ENCODE measurements at places on chromosomes 16 and 17.

GRCh38 chr17:9484789-9485188 lies 90.8 kb downstream of the STX8 start:
- DNase-seq, result no peak

DNA sequence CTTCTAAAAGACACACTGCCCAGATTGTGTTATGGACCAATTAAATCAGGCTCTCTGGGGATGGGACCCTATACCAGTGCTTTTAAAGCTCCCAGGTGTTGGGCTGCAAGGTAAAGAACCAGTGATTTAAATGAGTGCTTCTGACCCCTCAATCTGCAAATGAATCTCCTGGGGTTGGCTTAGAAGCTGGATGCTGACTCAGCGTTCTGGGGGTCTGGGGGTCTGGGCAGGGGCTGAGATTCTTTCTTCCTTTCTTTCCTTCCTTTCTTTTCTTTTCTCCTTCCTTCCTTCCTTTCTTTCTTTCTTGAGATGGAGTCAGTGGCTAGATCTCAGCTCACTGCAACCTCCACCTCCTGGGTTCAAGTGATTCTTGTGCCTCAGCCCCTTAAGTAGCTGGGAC lies 2.0 kb upstream of the TVP23A start:
- DNase-seq, result no peak

GRCh38 chr17:31418773-31419350 lies 27.4 kb downstream of the RAB11FIP4 start:
- no peak for DNase-seq

DNA sequence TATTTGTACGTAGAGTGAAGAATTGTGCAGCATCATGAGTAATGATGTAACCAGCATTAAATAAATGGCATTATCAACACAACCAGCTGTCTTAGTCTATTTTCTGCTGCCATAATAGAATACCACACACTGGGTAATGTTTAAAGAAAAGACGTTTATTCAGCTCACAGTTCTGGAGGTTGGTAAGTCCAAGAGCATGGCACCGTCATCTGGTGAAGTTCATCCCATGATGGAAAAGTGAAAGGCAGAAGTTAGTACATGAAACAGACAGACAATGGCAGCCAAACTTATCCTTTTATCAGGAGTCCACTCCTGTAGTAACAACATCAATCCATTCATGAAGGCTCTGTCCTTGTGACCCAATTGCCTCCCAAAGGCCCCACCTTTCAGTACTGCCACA lies 6.3 kb upstream of the GOSR2 start:
- DNase-seq, result no peak

DNA sequence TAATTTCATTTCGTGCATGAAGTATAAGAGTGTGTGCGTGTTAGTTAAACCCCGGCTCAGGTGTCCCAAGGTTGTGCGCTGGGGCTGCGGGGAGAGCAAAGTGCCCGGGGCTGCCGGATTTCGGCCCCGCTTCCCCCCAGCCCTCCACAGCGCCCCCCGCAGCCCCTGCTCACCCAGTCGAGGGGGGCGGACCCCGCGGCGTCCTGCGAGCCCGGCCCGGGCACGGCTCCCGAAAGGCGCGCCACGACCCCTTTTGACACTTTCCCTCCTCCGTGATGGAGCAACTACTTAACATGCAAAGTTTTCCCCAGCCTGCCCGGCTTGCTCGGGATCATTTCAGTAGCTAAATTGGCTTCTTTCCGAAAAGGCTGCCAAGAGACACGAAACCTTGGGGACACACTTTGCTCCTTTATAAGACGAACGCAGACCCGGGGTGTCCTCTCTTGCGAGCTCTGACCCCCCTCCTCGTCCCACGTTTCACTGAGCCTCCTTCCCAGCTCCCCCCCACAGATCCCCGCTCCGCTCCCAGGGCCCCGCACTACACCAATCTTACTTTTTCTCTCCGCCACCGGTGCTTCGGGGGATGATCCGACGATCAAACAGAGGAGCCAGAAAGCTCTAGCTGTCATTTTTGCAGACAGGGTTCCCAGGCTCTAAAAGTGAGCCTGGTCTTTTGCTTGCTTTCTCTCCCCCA lies 552 bp downstream of the C17orf58 start:
- peak; percentile 27 for DNase-seq

GRCh38 chr16:55391760-55392375 lies 67.9 kb downstream of the IRX6 start:
- no peak for DNase-seq

DNA sequence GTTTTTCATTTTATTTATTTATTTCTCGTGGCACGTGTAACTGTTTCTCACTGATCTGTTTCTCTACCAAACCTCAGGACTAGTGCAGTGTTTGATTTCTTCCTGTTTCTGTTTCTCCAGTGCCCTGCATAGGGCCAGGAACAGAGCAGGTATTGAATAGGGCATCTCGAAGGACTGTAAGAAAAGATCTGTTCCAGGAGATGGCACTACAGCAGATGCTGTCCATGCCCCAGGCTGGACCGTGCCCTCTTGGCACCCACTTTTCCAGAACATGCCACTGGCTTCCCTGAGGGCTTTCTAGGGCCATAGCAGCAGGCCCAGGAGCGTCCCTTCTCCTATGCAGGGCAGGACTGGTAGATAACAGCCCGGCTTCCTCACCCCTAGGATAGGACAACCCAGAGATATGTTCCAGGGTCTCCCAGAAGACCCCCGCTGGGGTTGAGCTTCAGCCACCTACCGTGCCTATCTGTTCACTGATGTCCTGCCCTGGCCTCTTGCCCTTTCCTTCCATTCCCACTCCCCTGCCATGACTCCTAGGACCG lies 4.4 kb downstream of the SNX20 start:
- no peak for DNase-seq

DNA sequence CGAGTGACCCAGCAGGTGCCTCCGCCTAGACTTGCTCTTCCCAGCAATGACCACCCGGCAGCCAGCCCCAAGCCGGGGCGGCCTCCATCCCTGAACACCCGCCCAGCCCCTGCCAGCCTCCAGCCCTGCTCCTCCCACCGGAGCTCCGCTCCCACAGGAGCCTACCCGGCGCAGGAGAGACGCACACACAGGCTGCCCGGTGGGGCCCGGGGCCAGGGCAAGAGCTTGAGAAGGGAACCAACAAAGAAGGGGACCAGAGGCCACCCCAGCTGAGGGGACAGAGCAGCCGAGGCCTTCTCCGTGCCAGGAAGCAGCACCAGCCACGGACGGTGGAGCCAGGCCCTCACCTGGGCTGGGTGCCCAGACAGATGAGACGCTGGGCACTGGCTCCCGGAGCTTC lies 13.8 kb downstream of the PKD1 start:
- DNase-seq, result no peak

DNA sequence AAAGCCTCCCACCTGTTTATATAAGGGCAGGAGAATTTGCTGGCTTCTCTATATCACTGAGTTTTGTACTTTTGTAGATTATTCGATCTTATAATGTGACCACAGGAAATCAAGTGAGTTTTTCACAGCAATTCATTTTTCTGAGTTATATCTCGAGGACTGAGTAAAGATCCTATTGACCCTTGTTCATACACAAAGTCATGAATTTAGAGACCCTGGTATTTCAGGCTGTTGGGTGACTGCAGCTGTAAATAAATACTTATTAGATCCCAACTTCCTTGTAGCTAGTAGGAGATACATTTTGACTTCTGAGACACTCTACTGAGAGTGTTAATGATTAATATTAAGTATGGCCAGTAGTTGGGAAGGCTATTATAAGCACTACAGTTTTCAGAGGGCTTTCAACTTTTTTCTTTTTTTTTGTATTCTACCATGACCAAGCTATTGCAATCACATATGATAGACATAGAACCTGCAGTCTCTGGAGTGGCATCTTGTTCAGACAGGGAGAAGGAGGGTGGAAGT lies 3.2 kb upstream of the KRT20 start:
- no peak for DNase-seq

- no peak for DNase-seq
Observed at GRCh38 chr17:3828852-3829232, 17.2 kb downstream of the NCBP3 start.

DNA sequence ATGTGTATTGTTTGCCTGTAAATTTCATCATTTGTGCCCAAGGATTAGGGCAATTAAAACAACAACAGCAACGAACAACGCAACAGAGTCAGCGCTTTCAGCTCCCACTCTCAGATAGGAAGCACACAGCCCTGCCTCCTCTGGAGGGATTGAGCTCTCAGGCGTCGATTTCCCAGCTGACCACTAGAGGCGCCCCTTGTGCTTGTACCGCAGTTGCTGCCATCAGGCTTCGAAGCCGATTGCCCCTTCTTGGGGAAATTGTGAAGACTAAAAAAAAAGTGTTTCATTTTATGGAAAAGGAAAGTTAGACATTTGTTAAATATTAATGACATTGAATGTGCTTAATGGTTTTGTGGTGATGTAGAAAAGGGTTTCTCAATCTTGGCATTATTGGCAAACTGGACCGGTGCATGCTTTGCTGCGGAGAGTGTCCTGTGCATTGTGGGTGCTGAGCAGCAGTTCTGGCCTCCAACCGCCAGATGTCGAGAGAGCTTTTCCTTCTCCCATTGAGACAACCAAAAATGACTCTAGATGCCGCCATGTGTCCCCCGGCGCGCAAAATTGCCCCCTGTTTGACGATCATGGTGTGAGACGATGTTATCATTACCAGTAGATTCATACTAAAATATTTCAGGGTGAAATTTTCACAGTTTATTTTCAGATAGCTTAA lies 650.4 kb upstream of the RBFOX1 start:
- DNase-seq, result peak; percentile 5

DNA sequence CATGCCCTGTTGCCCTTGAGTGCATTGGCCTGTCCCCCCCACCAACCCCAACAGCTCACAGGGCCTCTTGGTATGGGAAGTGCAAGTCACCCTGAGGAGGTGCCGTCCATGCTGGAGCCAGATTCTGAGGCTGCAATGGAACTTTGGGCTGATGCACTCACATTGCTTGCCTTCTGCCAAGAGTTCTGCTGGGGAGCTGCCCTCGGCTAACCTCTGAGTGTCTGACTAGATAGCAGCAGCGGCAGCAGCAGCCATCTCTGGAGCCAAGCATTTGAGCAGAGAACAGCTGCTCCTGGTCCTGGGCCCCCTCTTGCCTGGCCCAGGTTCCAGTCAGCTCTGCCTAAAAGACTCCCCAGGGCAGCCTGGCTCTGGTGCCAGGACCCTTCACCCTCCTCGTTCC lies 61.5 kb downstream of the GNAO1 start:
- peak; percentile 72 for DNase-seq

DNA sequence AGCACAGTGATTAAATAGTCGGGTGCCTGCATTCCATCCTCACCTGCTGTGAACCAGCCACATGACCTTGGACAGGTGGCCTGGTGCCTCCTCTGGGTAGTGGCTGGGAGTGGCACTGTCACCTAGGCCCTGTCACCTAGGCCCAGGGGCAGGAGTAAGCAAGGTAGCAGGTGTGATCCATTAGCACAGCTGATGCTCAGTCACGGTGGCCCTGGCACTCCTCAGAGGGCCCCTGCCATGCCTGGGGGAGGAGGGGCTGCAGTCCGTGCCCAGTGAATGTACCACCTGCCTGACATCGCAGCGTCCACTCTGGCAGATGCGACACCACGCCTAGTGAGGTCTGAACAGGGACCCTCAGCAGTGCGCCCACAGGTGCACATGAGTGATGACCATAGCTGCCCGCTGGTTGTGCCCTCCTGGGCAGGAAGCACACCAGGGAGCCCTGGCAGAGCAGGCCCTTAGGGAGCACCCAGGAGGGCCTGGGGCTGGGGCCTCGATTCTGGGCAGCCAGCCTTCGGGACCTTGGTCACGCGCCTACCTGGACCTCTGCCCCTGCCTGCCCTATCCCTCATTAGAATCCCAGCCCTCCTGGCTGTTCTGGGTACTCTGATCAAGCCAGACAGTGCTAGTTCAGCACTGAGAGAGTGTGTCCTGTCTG lies 33.1 kb upstream of the CRISPLD2 start:
- no peak for DNase-seq

DNA sequence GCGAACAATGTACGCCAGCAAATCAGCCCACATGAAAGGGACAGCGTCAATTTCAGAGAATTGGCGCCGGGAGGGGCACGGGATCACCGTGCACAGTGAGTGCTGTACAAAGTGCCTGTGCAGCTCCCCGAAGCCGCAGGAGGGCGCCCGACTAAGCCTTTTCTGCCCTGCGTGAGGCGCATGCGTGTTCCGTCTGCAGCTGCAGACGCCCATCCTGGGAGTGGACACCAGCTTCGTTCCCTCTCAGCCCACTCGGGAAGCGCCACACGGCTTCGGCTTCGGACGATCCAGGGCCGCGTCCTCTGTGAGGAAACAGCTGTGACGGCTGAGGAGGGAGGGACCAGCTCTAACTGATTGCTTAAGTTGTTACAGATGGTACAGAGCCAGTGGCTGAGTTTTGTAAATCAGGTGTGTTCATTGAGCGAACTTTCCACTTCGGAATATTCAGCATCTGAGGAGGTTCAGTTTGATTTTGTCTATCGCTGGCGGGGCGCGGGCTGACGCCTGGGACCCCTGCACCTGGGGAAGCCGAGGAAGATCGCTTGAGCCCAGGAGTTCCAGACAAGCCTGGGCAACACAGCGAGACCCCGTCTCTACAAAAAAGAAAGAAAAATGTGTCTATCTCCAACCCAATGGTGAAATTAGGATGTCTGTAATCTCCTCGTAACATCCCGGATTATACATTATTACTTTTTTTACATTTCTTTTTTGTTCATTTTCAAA lies 15.4 kb upstream of the ZNF287 start:
- peak; percentile 95 for DNase-seq

DNA sequence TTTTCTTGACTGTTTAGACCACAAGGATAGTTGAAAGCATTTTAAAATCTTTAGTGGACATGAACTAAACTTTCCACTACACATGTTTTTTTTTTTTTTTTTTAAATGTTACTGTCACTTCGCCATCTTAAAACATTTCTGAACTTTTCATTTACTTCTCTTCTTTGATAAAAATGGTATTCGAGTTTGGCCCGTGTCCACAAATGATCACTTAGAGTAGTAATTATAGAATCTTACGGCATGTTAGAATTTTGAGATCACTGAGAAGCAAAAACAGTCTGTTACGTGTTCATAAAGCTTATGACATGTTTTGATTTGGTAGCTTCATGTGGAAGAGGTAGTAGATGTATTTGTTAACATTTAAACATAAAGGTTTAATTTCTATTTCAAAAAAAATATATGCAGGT lies 1.1 kb downstream of the NSRP1 start:
- no peak for DNase-seq

DNA sequence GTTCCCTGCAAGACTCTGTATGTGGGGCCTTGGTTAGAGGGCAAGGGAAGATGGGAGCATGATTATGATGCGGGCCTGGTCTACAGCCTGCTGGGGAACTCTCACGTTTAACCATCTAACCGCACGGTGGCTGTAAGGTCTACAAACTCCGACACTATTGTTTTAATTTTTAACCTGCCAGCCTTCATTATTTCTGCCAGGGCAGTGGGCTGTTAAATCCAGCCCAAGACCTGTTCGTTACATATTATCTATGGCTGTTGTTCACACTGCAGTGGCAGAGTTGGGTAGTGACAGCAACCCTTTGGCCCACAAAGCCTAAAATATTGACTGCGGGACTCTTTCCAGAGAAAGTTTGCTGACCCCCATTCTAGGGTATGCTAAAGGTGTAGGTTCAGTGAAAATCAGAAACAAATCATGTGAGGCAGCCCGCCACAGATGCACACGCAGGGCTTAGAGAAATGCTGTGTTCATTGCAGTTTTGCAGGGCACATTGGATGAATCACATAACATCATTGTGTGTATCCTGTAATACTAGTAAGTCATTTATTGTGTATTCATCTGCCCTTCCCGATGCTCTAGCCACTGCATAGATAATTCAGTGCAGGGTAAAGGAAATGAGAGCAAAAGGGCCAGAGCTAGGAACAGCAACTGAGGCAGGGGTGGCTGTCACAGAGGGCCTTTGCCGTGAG lies 14.3 kb downstream of the SNX29 start:
- DNase-seq, result no peak

GRCh38 chr17:11719203-11719602 lies 120.9 kb downstream of the DNAH9 start:
- no peak for DNase-seq

Data from umbilical cord (tissue), 2 donors.